Inflammatory macrophage treated with lipopolysaccharide for 1 hour (primary cell): ENCODE measurements at places on chromosomes 7 and 10.

GRCh38 chr7:19106241-19107080 lies 11.0 kb downstream of the TWIST1 start:
- DNase-seq = no peak

GRCh38 chr10:75466886-75467285 lies 35.5 kb downstream of the LRMDA start:
- no peak for DNase-seq

GRCh38 chr7:106206826-106207541 lies 77.8 kb downstream of the NAMPT start:
- DNase-seq = no peak

DNA sequence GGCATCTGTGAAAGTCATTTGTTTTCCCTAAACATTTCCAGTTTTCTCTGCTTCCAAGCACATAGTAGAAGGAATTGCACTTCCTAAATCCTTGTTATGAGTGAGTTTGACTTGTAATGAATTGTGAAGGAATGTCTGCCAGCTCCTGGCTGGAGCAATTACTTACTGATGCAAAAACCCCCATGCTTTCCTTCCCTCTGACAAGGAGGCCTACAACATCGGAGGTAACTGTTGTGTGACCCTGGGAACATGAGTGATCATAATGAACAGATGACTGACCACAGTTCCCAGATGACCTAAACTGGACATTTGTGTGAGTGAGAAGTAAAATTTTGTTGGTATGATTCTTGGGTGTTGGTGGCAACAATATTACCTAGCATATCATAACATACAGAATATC lies 21.4 kb upstream of the CPVL start:
- no peak for DNase-seq

GRCh38 chr10:67011480-67011879 lies 85.6 kb downstream of the LRRTM3 start:
- DNase-seq = no peak

DNA sequence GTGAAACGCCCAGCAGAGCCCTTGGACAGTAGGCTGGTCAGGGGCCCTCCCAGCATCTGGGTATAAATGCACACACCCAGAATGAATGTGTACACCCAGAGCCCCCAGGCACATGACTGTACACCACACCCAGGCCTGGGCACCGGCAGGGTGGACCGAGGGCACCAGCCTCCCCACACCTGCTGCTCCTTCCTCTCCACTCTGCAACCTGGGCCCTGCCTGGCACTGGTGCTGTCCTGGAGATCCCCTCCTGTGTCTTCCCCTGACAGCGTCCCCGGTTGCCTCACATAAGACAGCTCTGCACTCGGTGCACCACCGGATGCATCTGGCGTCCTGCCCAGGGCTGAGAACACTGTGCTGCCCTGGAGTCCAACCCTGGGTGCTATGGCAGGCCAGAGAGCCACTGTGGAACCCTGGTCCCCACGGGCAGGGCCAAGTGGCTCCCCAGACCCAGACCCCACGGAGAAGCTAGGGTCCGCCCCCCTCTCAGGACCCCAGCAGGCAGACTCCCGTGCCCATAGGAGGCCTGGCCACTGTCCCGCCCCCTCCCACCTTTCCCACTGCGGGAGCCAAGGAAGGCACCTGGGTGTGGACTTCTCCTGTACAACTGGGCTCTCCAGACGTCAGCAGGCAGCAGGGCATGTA lies 6.6 kb downstream of the RASGEF1A start:
- DNase-seq = no peak

DNA sequence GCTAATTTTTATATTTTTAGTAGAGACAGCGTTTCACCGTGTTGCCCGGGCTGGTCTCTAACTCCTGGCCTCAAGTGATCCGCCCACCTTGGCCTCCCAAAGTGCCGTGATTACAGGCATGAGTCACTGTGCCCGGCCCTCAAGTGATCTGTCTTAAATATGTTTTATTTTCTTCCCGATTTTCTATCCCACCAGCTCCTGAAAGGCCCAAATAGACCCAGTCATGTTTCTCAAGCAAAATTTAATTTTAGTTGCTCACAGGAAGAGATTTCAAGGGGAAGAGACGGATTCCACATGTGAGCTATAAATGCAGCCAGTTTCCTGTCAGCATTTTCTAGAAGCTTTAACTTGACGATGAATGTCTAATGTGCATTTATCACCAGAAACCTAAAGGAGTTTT lies 12.0 kb downstream of the DENND10 start:
- DNase-seq = no peak

GRCh38 chr7:131950758-131951157 lies 394.3 kb upstream of the PODXL start:
- DNase-seq = no peak

GRCh38 chr7:29288181-29289091 lies 93.9 kb downstream of the CHN2 start:
- no peak for DNase-seq

GRCh38 chr10:9579110-9579705 lies 1438.5 kb upstream of the CELF2 start:
- no peak for DNase-seq

- no peak for DNase-seq
Observed at GRCh38 chr7:114791771-114792170, 130.1 kb upstream of the MDFIC start.

DNA sequence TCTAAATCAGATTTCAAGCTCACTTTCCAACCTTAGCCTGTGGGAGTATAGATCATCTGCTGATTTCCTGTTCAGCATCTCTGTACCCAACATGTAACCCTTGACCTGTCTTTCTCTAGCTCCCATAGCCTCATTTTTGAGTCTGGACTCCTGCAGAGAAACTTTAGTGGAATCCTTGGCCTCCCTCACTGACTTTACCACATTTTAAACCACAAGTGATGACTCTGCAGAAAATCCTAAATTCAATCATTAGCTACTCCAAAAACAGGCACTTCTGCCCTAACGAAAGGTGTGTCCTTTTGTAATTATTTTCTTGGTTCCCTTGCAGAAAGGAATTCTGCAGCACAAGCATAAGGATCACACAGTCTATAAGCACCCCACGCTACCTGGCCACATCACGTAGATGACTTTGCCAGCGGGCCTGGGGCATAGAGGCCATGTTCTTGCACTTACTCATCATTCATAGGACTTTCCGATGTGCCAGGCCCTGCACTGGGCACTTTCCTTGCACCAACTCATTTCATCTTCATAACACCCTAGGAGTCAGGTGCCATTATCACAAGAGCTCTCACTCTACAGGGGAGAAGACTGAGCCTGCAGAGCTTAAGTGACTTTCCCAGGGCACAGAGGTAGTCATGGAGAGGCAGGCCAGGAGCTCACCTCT lies 57.2 kb upstream of the OPALIN start:
- no peak for DNase-seq

- no peak for DNase-seq
Observed at GRCh38 chr7:133551466-133551865, 298.6 kb downstream of the EXOC4 start.

DNA sequence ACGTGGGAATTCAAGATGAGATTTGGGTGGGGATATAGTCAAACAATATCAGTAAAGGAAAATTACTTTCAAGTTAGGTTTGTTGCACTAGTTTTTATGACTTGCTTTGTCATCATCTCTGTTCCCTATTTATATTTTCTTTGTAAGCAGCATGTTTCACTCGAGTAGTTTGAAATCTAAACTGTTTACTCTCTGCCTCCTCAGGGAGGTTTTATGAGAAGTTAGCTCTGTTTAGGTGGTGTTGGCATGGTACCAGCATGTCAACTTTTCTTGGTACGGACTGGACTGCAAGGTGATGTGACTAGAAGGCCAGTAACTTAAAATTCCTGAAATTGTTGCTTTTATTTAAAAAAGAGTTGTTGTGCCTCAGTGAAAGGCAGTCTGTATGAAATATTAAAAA lies 59.2 kb upstream of the MTPN start:
- DNase-seq = no peak

DNA sequence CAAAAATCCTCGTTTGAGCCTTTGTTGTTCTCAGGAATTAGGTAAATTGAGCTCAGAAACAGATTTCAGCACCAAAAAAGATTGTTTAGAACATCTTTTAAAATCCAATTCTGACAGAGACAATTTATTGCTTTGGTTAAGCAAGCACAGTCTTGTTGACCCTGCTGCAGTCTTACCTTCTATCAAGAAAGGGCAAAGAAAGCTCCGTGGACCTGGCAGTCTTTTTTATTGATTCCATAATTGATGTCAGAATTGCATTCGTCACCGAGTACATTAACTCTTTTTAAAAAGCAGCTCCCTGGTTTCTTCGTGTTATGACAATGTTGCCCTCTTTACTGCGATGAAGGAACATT lies 334.8 kb downstream of the FGFR2 start:
- DNase-seq = no peak

GRCh38 chr7:50807026-50807730 lies 24.5 kb upstream of the GRB10 start:
- no peak for DNase-seq

- no peak for DNase-seq
Observed at GRCh38 chr7:47026780-47027361, 555.0 kb downstream of the TNS3 start.

DNA sequence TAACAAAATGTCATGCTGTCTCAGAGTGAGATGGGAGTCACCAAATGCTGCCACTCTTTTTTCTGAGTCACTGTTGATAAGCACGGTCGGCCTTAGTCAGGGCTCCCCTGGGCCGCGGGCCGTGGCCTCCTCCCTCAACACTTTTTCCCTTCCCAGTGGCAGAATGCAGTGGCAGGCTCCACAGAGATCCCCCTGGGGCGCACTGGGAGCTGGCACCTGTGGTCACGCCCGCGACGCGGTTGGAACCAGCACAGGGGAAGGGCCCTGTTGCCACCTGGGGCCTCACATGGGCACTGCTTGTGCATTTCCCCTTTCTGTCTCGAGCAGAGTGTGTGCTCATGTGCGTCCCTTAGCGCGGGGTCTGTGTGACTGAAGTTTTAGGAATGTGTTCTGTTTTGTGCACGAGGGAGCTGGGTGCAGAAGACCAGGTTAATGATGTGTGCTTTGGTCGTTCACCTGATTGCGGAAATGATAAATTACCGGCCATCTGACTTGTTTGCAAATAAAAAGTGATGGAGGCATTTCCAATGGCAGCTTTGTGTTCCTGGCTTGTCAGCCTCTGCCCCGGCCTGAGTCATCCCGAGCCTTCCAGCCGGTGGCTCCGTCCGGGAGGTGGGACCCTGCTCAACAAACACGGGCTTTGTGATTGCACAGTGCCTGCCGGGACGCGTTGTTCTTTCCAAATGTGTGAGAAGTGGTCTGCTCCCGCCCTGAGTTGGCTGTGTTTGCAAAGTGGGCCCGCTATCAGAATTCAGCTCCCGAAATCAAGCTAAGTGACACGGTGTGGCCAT lies 100.7 kb downstream of the NKX6-2 start:
- peak; percentile 0 for DNase-seq

- no peak for DNase-seq
Observed at GRCh38 chr10:89810908-89811525, 109.6 kb downstream of the KIF20B start.

DNA sequence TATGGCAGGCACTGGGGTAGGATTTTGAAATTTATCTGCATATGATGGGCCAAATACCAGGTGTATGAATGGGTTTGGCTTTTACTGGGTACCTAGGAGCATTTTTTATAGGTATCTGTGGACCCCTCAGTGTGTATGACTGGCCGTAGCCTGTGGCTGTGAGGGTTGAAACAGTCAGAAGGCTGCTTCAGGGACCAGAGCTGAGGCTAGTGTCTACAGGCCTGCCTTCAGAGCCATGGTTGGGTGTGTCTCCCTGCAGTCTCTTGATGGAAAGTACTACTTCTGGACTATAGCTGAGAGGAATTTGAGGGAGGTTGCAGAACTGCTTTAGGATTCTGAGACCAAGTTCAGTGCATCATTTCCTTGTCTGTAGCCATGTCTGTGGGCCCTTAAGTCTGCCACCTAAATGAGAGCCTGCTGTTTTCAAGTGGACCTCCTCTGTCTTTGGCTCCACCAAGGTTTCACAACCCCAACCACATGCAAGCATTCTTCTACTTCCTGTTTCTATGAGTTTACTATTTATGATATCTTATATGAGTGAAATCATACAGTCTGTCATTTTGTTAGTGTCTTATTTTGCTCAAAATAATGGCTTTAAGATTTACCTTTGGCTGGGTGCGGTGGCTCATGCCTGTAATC lies 19.9 kb upstream of the ZNF138 start:
- no peak for DNase-seq

GRCh38 chr7:107615910-107616680 lies 36.0 kb downstream of the BCAP29 start:
- no peak for DNase-seq

GRCh38 chr10:76738991-76739390 lies 898.6 kb downstream of the KCNMA1 start:
- no peak for DNase-seq

GRCh38 chr7:116598861-116599260 lies 73.1 kb upstream of the MET start:
- DNase-seq = no peak

DNA sequence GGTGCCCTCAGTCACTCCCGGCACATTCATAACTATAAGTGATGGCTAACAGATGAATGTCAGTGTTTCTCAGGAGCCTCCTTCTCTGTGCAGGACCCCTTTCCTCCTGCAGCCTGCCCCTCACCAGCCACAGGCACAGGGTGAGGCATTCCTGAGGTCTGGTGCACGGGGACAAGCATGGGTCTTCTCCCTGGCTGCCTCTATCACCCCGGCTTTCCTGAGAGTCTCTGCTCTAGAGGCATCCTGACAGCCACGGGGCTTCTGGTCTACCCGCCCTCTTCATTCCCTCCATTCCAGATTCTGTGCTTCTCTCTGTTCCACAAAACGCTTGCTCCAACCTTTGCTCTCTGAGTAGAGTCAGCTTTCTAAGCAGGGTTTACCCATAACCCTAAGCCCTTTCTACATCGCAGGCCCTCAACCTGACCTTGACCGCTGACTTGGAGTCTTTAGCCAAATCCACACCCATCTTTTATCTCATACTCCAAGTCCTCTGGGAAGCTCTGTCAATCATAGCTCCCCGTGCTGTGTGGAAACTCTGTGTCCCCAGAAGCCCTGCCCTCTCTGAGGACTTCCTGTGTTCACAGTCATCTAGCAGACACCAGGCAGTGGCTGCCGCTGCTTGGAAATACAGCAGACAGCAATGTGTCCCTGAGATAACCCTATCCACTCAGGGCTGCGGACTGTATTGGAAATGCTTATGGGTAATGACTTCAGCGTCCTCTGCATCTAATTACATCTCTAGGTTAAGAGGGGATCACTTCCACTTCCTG lies 159.0 kb downstream of the SFMBT2 start:
- DNase-seq = no peak

DNA sequence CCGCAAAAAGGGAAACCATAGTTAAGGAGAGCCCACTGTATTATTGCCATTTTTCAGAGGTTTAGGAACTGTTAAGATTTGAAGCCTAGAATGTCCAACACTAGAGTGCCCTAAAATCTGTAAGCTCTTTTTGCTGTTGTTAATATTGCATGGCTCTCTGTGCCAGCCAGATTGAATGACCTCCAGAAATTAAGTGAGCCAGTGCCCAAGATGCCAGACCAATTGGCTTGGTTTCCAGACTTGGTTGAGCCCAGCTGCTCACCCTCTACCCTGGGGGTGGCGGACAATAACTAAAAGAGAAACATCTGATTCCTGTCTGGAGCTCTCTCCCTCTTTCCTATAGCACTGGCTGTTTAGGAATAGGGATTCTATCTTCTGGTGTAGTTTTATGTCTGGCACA lies 340.1 kb downstream of the PHF14 start:
- DNase-seq = no peak
